ENCODE measurements at places on chromosomes 16 and 17.

- no peak for DNase-seq
Measured at GRCh38 chr16:64051824-64052223, 1070.0 kb downstream of the CDH11 start.

DNA sequence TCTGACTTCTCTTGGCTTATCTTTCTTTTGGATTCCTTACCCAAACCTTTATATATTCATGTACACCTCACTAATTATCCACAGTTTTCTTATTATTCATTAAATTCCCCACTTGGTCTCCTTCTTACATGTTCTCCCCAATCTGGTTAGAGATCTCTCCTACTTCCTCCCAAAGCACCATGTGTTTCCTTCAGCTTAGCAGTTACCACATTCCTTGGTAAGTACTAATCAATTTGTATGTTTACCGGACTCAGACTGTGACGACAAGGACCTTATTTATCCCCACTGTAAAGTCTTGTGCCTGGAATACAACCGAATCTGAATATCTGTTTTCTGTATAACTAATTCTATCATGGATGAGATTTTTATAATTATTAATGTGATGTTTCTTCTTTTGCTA is 389.5 kb downstream of the KCNJ2 start:
- DNase-seq: no peak

GRCh38 chr17:77894126-77894956 is 64.2 kb upstream of the TNRC6C start:
- no peak for DNase-seq

GRCh38 chr16:85908889-85909589 is 10.1 kb downstream of the IRF8 start:
- DNase-seq: no peak

DNA sequence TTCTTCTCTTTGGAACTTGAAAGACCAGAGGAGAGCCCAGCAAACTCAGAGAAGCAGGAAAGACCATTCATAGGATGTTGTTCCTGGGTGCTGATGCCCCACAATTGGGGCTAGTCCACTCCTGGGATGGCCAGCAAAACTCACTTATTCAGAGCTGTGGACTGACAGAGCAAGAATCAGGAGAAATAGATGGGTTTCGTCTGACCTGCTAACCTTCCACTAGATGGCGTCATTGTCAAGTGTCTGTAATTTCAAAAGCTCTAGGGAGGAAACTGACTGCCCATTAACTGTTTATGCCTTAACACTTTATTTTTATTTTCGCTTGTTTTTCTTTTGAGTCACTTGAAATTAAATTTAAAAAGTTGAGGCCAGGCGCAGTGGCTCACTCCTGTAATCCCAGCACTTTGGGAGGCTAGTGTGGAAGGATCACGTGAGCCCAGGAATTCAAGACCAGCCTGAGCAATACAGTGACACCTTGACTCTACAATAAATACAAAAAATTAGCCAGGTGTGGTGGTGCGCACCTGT is 28.7 kb upstream of the MILR1 start:
- peak; percentile 84 for DNase-seq

- DNase-seq: no peak
Measured at GRCh38 chr16:85588562-85589503, 24.3 kb upstream of the GSE1 start.

GRCh38 chr17:8788998-8789397 is 10.2 kb downstream of the MFSD6L start:
- no peak for DNase-seq

GRCh38 chr17:511833-512251 is 159.2 kb upstream of the RPH3AL start:
- no peak for DNase-seq

- peak; percentile 79 for DNase-seq
Measured at GRCh38 chr16:20868890-20869289, 31.3 kb downstream of the DCUN1D3 start.

DNA sequence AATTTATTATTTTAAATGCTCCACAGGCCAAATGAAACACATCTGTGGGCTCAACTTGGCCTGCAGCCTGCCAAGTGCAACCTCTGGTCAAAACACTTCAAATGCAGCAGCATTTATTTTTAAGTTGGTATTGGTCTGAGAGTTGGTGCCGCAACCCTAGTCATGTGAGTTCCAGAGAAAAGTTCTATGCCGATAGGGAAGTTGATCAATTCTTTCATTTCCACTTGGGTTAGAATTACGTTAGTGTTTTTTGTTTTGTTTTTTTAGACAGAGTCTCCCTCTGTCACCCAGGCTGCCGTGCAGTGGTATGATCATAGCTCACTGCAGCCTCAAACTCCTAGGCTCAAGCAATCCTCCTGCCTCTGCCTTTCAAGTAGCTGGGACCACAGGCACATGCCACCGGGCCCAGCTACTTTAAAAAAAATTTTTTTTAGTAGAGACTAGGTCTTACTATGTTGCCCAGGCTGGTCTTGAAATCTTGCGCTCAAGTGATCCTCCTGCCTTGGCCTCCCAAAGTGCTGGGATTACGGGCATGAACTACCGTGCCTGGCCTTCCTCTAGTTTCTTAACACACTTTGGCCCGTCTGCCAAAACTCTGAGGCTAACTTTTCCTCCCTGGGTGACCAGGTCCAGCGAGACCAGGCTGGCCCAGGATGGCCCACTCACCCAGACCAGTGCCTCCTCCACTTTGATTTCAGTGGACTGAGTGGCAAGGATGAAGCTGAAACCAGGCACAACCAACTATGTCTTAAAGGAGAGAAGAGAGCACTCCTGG is 221.1 kb downstream of the MRTFB start:
- no peak for DNase-seq

Data from hippocampal formation (tissue), 2 donors.